ENCODE measurements at places on chromosomes 5 and 9. TPM values are rescaled to one million over a fixed set of nuclear protein-coding genes. Genes with fewer than 3 reads are reported as not detected.

- no peak for DNase-seq
These were observed 1026.9 kb upstream of the C9orf72 start for GRCh38 chr9:28600226-28600625.

The FAM53C gene
- polyA plus RNA-seq, result 43.1 TPM

DNA sequence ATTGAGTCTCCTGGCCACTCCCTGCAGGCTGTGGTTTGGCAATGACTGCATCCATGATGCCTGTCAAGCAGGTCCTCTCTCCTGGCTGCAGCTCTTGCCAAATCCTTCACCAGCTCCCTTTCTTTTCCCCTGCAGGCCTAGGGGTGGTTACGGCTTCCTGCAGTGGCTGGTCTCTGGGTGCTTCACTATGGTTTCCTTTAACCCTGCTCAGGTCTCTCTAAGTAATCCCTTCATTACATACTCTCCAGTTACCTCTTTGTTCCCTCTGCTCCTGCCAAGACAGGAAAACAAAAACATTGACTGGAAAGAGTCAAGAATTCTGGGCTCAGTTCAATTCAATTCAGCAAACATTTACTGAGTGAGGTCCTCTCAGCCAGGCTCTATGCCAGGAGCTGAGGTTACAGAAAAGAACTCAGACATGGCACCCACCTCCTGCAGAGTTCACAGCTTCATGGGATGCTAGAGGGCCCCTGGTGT, 19.8 kb upstream of the PTPN3 start:
- DNase-seq, result no peak

DNA sequence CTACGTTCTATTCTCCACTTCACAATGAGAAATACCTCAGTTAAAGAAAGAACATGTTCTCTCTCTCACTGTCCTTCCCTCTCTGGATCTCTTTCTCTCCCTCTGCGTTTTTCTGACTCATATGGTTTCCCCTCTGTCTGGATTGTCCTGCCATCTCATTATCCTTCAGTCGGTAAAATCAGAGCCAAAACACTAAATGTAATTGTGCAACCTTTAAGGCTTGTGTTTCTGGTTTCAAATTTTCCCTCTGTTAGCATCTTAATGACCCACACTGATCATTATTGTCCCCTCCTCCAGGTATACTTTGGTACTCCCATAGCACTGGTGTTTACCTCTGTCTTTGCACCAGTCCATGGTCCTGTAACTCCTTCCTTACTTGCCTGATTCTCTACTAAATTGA, 509.4 kb upstream of the C9orf72 start:
- no peak for DNase-seq

GRCh38 chr5:108617467-108618435, 129.9 kb upstream of the FER start:
- DNase-seq, result no peak

DNA sequence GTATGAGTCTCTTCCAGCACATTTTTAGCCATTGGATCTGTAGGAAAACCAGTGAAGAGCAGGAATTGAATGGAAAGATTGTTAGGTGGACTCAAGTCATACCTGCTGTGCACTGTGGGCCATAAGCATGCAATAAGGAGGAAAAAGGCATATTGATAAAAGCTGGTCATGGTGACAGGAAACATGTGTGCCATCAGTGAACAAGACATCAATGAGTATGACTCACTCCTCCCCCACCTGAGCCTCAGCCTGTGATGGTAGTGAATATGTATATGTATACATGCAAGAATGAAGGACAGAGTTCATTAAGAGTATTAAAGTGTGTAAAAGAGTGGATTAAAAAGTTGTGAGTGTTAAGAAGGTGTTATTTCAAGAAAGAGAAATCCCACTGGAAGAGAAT, 164.5 kb downstream of the TMEM38B start:
- no peak for DNase-seq

The GPR150 gene
- not detected for polyA plus RNA-seq

- DNase-seq, result no peak
These were observed 52.9 kb downstream of the RASGEF1C start for GRCh38 chr5:180156141-180156540.

DNA sequence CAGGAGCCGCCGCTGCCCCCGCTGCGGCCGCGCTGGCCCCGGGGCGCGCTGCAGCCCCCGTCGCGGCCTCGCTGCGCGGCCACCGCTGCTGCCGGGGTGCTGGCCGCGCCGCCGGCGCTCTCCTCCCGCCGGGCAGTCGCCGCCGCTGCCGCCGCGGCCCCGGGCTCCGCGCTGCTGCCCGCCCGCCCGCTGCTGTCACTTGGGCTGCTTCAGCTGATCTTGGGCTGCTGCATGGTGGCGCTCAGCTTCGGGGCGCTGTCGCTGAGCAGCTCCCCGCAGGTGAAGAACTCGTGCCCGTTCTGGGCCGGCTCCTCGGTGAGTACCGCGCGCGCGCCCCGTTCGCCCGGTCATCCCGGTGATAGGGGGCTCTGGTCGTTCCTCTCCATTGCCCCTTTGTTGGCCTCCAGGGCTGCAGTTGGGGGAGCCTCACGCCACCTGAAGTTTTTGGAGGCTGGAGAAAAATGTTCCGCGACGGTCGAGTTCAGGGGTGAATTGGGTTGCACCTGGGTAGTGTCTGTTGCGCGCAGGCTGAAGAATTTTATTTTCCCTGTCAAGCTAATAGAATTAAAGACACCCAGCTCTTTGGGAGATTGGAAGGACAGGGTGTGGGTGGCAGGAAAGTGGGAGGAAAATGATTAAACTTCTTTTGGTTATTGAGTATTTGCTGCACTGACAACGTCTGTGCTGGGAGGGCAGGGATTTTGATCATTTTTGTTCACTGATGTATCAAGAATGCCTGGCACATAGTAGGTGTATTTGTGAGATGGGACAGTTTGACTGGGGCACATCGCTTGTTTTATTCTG, 596 bp downstream of the ENTREP1 start:
- no peak for DNase-seq

- no peak for DNase-seq
These were observed 1.6 kb downstream of the ARSI start for GRCh38 chr5:150301170-150301505.
